Omental fat pad (tissue), 4 donors: ENCODE measurements at places on chromosomes 5 and 9. TPM values are rescaled to one million over a fixed set of nuclear protein-coding genes. Genes with fewer than 3 reads are reported as not detected.

The IL7R gene
- 23.6 TPM for total RNA-seq

The PLAC8L1 gene
- not detected for total RNA-seq

The ZNF366 gene
- 10.2 TPM for total RNA-seq

The IDNK gene
- 8.9 TPM for total RNA-seq

The PTPN3 gene
- total RNA-seq, result 4.7 TPM

The FOXD4 gene
- 0.47 TPM for total RNA-seq

The GFI1B gene
- total RNA-seq, result not detected

The OR1Q1 gene
- total RNA-seq, result not detected

The SLC12A2 gene
- 17.0 TPM for total RNA-seq

The ZCCHC7 gene
- 11.7 TPM for total RNA-seq

The CAPSL gene
- not detected for total RNA-seq

The SOX30 gene
- total RNA-seq, result not detected

The LURAP1L gene
- total RNA-seq, result 15.3 TPM

The TAF11L4 gene
- total RNA-seq, result not detected

The GLRA1 gene
- not detected for total RNA-seq

The IRX4 gene
- total RNA-seq, result not detected

The IL13 gene
- total RNA-seq, result not detected

The ITGA2 gene
- 2.2 TPM for total RNA-seq

The OBP2B gene
- not detected for total RNA-seq

The CDH9 gene
- total RNA-seq, result not detected

The LMX1B gene
- total RNA-seq, result 0.31 TPM

The ITK gene
- 5.4 TPM for total RNA-seq

The NR6A1 gene
- 0.96 TPM for total RNA-seq

The PPP3R2 gene
- total RNA-seq, result not detected

The TAF11L10 gene
- total RNA-seq, result not detected

The CNTNAP3B gene
- 23.7 TPM for total RNA-seq

The UIMC1 gene
- total RNA-seq, result 38.6 TPM

The FAT2 gene
- total RNA-seq, result 0.24 TPM

The OR1N1 gene
- total RNA-seq, result not detected

The TICAM2 gene
- 1.9 TPM for total RNA-seq

The PRELID2 gene
- total RNA-seq, result 6.5 TPM

The SLC36A2 gene
- not detected for total RNA-seq

The LEAP2 gene
- total RNA-seq, result 2.3 TPM

The SCGB3A1 gene
- total RNA-seq, result not detected

The SPATA31D4 gene
- not detected for total RNA-seq

The HAVCR1 gene
- 1.1 TPM for total RNA-seq

The MARCOL gene
- not detected for total RNA-seq

The PCA3 gene
- not detected for total RNA-seq

The QRFP gene
- total RNA-seq, result not detected

The RASGEF1C gene
- not detected for total RNA-seq

The TRPM6 gene
- total RNA-seq, result 1.3 TPM

The SLCO4C1 gene
- not detected for total RNA-seq

The PAEP gene
- not detected for total RNA-seq

The STPG3 gene
- 0.56 TPM for total RNA-seq

The DOLK gene
- total RNA-seq, result 23.2 TPM

The SLC34A1 gene
- total RNA-seq, result not detected

The IL31RA gene
- not detected for total RNA-seq

The OR5C1 gene
- total RNA-seq, result not detected

The MARVELD2 gene
- total RNA-seq, result 0.63 TPM

The CTSV gene
- 0.84 TPM for total RNA-seq

The STC2 gene
- 29.8 TPM for total RNA-seq

The MCC gene
- total RNA-seq, result 32.8 TPM

The ARAP3 gene
- 9.1 TPM for total RNA-seq

The RASGRF2 gene
- total RNA-seq, result 45.9 TPM

The GABRA6 gene
- not detected for total RNA-seq

The WNT8A gene
- not detected for total RNA-seq

The BTNL8 gene
- 3.0 TPM for total RNA-seq

The ROR2 gene
- total RNA-seq, result 21.1 TPM

The PCDHGA10 gene
- 6.8 TPM for total RNA-seq
